Effector memory CD8-positive, alpha-beta T cell (primary cell): ENCODE measurements at places on chromosomes 7 and 10.

DNA sequence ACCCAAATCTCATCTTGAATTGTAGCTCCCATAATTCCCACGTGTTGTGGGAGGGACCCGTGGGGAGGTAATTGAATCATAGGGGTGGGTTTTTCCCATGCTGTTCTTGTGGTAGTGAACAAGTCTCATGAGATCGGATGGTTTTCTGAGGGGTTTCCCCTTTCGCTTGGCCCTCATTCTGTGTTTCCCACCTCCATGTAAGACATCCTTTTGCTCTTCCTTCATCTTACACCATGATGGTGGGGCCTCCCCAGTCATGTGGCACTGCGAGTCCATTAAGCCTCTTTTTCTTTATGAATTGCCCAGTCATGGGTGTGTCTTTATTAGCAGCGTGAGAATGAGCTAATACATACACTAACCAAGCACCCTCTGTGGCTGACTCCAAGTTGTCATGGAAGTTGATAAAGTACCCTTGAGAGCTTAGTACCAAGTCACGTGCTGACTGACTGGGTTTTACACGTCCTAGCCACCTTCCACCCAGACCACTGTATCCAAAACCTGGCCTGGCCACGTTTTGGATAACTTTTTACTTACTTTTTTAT lies 614.4 kb downstream of the SDK1 start:
- no peak for DNase-seq

- DNase-seq, result no peak
These were observed 46.1 kb downstream of the PPIF start for GRCh38 chr10:79393221-79393923.

DNA sequence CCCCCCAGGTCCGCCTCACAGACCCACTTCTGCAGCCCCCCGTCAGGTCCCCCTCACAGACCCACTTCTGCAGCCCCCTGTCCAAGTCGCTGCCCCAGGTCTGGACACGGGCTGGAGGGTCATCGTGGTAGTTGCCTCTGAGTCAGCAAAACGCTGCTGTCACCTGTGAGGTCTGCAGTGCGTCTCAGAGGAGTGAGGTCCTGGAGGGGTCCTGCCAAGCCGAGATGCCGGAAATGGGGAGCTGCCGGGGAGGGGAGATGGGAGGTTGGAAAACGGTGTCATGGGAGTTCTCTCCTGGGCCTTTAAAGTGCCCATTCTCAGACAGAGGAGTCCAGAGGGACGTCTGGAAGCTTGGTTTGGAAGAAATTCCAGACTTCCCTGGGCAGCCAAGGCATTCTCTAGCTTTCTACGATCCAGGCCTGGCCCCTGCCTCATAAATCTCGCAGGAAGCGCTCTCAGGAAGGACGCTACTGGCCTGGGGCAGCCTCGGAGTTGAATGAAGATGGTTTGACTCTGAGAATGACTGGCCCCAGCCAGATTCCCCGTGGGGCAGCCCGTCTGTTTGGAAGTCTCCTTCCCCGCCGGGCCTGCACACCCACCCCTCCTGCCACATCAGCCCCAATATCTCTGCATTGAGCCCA lies 38.7 kb downstream of the CALML3 start:
- no peak for DNase-seq

GRCh38 chr10:78494179-78494578 lies 460.5 kb downstream of the RPS24 start:
- DNase-seq, result no peak

DNA sequence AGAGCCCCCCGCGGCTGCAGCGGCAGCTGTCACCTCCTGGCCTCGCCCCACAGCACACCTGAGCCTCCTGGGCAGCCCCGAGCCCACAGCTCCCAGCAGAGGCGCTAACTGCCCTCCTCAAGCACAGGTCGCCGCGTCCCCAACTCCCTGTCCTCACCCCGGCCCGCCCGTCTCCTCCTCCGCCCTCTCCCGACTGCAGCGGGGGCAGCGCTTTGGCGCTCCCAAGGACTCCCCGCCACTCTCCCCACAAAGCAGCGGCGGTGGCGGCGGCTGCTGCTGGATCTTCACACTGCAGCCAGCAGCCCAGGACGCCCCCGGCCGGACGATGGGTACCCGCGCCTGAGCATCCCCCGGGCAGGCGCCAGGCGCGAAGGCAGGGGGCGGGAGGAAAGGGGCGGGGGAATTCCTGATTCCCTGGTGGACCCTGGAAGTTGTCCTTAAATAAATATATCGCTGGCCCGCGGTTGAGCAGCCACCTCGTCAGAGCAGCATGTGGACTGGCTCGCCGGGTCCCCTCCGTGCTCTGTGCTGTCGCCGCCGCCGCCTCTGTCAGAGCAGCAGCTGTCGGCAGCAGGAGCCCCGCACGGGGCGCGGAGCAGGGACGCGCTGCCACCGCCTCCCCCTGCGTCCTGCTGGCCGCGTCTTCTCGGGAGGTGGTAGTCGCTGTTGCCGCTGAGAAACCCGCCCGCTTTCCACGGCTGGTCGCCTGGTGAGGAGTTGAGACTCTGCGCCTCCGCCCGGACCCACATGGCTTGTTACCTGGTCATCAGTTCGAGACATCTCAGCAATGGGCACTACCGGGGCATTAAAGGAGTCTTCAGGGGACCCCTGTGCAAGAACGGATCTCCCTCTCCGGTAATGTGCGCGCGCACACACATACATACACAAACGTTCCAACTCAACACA lies at the start of gene ZNF804B:
ZNF804B (plus strand) TSS at position 471 of the 906 bp plus-strand sequence; CDS start at position 748, 277 bp downstream.
- no peak for DNase-seq

DNA sequence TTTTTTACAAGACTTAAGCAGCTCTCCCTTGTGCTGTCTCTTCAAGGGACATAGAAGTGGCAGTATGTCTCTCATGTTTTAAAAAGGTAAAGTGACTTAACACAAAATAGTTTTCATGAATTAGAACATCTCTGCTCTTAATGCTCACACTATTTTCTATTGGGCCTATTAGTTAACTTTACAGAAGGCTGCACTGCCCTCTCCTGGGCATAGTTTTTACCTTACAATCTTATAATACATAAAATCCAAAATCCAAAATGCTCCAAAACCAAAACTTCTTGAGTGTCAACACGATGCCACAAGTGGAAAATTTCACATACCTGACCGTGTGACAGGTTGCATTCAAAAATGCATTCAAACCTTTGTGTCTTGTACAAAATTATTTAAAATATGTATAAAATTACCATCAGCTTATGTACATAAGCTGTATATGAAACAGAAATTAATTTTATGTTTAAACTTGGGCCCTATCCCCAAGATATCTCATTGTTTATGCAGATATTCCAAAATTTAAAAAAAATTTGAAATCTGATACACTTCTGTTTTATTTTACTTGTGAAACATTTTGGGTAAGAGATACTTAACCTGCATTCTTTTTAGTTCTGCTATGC lies 25.8 kb downstream of the TES start:
- peak; percentile 51 for DNase-seq

GRCh38 chr7:48113275-48113674 lies 24.2 kb downstream of the UPP1 start:
- no peak for DNase-seq

DNA sequence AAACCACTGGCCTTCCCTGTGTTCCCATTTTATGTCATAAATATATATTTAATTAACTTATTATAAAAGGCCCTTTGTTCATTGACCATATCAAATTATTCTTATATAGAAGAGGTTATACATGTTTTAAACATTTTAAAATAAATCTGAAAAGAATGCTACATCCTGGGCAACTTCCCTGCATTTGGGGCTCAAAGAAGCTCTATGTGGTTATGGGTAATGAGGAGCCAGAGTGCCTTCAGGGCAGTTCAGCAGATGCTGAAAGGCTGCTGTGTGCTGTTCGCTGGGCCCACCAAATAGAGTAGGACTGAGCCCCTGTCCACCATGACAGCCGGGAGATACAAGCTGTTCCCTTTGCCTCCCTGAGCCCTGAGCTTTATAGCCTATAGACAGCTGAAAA lies 35.9 kb downstream of the HTRA1 start:
- no peak for DNase-seq

- DNase-seq, result no peak
These were observed 28.2 kb downstream of the SKIDA1 start for GRCh38 chr10:21497177-21497807.

DNA sequence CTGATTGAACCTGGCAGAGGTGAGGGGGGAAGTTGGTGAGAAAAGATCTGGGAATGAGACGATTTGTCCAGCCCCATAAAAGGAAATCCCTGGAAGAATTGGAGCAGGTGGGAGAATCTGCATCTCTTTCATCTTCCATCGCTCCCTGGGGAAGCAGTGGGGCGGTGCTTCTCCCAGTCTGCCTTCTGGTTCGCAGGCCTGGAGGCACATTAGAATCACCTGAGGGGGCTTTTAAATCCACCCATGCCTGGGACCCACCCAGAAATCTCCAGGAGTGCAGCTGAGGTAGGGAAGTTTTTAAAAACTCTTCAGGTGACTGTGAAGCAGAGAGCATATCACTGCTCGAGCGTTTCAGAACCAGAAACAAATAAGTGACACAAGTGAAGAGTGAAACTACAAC lies 26.7 kb upstream of the SYPL1 start:
- no peak for DNase-seq

- no peak for DNase-seq
These were observed 108.8 kb downstream of the EGFR start for GRCh38 chr7:55127622-55128081.

DNA sequence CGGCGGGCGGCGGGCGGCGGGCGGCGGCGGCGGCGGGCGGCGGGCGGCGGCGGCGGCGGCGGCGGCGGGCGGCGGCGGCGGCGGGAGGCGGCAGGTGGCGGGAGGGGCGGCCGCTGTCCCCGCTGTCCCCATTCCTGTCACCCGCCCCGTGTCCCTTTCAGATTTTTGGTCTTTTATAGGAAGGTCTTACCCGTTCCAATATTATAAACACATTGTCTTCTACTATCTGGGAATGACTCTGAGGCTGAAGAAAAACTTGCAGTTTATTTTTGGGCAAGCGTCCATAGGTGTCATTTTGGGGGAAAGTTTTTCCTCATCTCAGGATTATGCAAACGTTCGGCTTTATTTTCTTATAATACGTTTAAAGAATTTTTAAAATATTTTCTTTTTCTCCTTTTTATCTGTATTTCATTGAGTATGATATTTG lies 578 bp downstream of the ZNF713 start:
- DNase-seq, result no peak

GRCh38 chr7:36306722-36307121 lies 82.9 kb upstream of the ANLN start:
- no peak for DNase-seq

GRCh38 chr7:69685293-69685631 lies 87.0 kb downstream of the AUTS2 start:
- no peak for DNase-seq

DNA sequence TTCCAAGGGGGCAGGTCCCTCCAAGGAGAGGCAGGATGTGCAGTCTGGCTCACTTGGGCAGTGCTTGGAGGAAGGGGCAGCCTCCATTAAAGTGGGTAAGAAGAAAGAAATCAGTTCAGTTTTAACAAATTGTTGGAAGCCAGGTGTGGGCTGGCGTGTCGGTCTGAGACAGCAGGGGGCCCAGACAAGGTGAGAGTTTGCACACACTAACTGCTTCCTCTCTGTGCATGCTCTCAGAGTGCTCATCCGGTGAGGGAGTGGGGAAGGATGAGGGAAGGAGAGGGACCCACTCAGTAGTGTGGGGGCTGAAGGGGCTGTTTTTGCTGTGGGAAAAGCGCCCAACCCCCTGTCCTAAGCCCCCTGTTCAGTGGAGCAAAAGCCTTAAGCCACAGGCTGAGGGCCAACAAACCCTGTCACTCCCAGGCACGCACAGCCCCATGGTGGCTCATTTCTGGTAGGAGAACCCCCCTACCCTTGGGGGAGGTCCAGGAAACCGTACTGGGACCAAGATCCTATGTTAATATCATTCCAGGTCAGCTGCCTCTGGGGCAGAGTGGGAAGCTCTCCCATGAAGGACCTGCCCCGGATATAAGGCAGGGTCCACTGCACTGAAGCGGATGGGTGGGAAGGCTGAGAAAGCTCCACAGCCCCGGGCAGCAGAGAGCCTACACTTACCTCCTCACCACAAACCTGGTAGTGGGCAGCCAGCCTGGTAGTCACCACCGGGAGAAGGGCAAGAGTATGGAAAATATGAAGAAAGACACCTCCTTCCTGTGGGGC lies 5.1 kb upstream of the PCBD1 start:
- DNase-seq, result no peak

DNA sequence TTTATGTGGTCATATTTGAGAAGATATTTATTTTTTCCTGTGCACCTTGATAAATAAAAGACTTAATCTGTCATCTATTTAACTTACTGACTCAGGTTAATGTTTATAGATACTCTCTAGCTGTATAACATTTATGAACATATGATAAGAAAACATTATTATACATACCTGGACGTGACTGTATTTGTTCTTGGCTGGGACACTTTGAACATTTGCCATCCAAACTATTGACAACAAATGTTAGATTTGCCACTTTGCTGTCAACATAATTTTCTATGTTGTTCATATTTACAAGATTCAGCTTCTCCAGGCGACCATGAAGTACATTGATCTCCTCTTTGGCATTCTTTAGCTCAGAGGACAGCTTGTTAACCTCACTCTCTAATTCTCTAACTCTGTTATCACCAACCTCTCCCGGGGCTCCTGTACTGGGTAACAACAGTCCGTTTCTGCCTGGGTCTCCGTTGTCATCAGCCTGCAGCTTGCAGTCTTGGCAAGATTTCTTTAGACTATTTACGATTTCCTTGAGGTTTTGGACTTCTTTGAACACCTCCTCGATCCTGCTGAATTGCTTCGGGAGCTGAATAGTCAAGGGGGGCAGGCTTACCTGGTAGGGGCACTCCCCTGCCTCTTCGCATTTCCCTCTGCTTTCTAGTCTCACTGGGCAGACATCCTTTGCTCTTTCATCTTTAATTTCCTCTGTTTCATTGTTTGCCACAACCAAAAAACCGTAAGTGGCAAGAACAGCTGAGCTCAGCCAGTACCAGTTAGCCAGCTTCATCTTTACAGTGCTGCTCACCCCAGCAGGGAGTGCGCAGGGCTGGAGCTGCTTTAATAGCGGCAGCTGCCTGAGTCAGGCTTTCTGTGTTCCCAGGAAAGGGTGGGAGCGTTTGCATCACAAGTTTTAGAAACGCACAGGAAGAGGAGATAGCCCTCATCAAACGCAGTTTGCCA lies at the start of gene FGL2:
FGL2 (minus strand) TSS at position 807 of the 954 bp plus-strand sequence; CDS start at position 781, 26 bp downstream.
- DNase-seq, result peak; percentile 9
